ENCODE measurements at places on chromosomes 7 and 10.

DNA sequence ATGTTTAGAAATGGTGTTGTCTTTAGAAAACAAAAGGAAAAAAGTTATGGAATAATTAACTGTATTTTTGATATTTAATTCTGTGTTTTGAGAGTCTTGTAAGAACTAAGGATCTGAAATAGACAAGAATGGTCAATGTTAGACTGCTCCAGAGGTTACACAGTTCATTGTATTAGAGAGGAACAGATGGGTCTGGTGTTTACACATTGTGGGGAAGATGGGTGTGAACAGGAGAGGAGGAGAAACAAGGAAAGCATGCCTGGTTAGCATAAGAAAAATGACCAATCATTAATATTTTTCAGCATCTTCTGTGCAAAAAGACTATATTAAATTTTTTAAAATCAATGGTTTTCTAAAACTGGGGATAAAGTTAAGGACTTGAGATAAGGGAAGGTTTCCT, 11.9 kb downstream of the MEOX2 start:
- DNase-seq: no peak

- DNase-seq: no peak
Measured at GRCh38 chr10:51821045-51821444, 121.7 kb upstream of the CSTF2T start.

DNA sequence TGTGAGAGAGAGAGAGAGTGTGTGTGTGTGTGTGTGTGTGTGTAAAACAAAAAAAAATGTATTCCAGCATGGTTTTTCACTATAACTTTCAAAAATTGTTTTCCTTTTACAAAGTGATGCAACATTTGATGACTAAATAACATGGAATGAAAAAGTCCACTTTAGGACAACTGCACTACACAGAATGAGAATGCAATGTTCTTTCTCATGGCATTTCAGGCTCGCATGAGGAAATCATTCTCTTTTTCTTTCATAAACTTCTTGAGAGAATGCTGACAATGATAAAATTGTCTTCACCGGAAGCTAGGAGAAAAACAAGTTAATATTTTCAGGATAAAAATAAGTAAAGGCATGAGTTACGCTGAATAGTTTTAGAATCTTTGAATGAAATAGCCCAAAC, 53.7 kb downstream of the SLC16A12 start:
- DNase-seq: no peak

- no peak for DNase-seq
Measured at GRCh38 chr7:45691155-45691656, 117.0 kb downstream of the ADCY1 start.

GRCh38 chr10:96043893-96044715, 721 bp downstream of the CCNJ start:
- peak; percentile 26 for DNase-seq

DNA sequence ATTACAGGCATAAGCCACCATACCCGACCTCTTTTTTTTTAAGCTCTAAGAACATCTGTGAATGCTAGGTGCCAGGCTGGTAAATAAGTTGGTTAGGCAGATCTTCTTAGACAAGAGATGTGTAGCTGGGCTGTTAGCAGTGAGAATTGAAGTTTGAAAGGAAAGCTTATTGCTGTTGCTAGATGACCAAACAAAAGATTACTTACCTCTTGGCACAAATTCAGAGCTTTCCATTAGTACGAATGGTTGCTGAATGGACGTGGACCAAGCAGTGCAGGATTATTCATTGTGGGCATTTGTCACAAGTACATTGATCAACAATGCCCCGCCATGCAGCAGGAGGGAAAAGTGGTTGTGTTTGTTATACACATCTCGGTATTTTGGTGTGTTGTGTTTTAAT, 131.2 kb downstream of the GFRA1 start:
- DNase-seq: no peak

GRCh38 chr7:80918909-80919721, at the start of gene SEMA3C:
TSS of gene SEMA3C (minus strand) at chr7:80919051. CDS start at chr7:80916781, 2,270 bp downstream.
- DNase-seq: no peak

DNA sequence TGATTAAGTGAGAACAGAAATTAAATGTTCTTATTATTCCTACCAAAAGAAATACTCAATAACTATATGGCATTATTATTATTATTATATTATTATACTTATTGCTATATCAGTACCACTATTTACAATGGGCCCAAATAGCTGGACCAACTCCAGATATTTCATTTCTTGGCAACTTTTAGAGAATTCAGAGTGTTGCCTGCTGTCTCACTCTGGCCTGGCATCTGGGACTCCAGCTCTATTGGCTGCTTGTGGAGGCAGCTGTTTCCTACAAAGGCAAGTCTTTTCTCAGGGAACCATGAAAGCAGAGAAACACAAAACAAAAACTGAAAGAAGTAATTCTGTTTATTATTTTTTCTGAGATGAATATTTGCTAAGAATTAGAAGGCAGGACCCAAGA, 105.1 kb upstream of the SORCS1 start:
- DNase-seq: no peak

GRCh38 chr7:94303695-94304094, 91.0 kb upstream of the COL1A2 start:
- DNase-seq: no peak

DNA sequence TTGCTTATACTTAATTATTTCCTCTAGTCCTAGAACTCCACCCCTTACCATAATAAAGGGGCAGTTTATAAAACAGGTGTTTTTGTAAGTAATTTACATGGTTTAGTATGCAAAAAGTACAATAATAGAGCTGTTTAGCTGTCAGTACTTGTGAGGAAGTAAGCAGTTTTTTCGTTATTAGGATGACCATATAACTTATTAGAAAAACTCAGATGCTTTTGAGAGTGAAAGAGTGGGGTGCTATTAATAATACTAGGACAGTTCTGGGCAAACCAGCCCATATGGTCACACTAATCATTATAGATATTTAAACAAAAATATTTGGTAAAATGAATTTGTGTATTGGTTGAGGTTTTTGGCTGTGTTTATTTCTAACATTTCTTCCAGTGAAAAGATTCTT, 201.9 kb upstream of the KAT6B start:
- no peak for DNase-seq

DNA sequence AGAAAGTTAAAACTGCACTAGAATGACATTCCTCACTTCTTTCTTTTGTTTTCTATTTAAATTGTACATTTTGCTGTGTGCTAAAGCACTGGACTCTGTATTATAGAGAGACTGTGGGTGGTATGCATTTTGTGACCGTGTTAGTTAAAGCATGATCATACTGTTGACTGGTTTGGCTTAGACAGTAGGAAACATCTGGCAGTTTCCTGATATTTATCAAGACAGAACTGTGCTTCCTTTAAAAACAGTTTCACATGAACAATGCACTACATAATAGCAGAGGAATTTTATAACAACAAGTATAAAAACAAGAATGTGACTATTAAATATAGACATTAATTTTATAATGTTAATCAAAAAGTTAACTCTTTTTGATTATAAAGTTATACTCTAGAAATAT, 23.1 kb downstream of the GNG11 start:
- no peak for DNase-seq

DNA sequence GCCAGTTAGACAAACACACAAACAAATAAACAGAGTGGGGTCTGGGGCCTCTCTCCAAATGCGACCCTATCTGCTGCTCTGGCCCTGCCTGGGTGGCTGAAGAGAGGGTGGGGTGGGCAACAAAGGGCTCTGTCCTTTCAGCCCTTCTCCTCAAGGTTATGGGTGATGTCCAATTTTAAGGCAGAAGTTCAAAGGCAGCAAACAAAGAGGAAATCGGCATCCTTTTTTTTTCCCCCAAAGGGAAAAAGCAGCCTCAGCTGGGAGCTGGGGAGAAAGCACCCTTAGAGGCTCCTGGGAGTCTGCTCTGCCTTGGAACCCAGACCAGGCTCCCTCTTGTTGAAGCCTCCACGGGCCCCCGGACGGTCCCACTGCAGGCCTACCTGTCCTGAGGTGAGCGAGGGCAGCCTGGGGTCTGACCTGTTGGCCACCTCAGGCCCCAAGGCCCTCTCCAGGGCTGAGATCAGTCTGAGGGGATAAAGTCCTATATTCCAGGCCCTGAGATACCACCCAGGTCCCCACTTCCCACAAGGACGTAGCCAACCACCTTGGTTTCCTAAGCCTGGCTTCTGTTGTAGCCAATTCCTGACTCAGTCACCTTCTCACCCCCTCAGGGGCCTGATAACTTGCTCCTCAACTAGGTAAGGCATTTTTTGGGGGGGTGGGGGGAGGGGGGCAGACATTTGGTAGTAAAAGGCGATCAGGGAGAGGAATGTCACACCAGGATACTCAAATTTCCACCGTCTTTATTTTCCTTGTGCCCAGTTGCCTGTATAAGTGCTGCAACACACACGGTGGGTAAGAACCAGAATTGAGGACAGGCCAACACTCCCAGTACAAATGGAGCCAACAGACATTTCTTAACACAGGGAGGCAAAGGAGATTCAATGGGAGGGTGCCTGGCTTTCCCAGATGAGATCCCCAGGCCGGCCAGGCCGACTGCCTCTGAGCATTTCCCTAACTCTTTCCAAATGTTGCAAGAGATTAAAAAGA, 4.3 kb downstream of the HOXA11 start:
- no peak for DNase-seq

GRCh38 chr7:80410081-80410480, 101.8 kb downstream of the GNAT3 start:
- DNase-seq: no peak

GRCh38 chr10:71575934-71576801, 143.4 kb downstream of the C10orf105 start:
- no peak for DNase-seq

DNA sequence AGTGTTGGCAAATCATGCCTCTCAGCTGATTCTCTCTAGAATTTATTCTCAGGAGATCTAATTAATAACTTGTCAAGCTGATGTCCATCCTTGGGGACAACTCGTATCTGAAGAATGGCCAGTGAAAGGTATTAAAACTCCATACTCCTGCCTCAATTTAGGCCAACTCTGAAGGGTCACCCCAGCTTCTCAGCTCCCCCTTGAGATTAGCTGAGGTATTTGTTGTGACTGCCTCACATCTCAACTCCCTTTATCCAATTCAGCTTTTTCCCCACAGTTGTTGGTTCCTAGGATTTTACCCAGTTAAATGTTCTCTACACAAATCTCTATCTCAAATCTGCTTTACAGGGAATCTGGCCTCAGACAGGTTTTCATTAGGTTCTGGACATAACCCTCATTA, 182.4 kb downstream of the MALRD1 start:
- DNase-seq: no peak

DNA sequence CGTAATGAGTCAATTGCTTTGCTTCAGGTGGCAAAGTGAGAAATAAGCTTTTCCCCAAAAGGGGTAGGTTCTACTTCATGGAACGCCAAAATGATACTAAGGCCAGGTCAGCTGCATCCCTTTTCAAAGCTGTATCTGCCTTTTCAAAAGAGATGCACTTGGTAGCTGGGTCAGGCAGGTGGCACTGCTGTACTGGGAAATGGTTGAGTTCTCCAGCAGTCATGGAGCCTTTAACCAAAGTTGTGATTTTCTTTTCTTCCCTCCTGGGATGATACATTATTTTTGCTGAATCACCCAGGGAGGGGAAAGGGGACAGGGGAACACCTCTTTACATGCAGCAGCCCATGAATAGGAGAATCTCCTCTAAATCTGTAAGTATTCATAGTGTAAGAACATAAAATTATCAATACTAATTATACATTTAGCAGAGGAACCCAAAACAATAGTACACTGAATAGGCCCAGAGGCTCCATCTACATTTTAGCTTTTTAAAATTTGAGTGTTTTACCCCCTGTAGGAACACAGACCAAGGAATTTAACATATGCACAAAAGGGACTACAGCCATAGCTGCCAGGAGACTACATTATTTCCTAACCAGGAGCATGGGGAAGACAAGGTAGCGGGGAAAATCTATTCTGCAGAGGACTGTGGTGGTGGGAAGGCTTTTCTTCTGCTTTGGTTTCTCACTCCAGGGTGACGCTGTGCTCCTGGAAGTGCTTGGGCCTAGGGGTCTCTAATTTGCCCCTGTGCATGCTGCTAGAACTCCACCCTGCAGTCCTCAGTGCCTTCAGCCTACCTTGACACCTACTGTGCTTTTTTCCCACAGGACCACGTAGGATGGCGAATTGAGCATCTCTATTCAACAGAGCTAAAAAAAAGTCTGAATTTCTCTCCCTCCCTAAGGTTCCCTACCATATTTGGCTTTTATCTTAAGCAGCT, 6.4 kb upstream of the GPR22 start:
- no peak for DNase-seq

DNA sequence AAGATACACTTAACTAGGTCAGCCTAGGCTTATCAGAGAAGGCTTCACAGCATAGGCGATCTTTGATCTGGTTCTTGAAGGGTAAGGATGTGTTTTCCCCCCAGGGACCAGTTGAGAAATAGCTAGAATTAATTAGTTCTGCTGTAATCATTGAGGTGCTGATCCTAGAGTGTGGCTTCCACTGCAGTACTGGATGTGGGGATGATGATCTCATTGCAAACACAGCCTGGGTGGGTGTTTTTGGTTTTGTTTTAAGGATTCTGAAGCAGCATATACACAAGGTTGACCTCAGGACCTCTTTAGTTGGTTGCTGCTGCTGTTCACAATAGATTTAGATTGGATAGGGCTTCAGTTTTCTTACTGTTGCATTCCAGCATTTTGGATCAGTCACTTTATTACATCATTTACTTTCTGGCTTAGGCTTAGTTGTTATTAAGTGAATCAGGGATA, 159.7 kb downstream of the AUTS2 start:
- DNase-seq: no peak

DNA sequence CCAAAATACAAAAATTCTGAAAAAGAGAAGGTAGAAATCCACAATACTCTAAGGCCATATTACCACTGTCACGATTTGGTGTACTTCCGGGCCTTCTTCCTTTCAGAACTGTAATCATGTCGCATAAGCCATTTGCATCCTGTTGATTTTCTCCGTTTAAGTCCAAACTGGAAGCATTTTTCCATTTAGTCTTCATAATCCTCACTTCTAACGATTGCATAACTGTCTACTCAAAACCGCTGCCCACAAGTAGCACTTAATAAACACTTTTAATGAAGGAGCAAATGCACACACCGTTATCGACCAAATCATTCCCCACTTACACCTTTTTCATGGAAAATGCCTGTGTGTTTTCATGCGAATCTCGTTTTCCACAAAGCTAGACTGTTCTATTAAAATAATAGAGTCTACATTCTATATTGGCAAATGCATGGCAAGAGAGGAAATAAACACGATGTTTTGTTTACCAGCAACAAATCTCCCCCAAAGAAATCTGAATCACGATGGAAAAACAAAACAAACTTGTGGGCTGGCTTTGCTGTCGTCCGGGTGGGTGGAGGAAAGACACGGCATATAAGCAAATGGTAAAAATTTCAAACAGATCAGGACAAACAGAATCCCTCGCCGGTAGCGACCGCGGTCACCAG, 1.0 kb downstream of the ATE1 start:
- no peak for DNase-seq

Measured in stimulated activated CD8-positive, alpha-beta memory T cell treated with anti-CD3 and anti-CD28 coated beads, Interleukin-2, amount 100 ng/mL, for 1 hour (primary cell).